ENCODE measurements at places on chromosomes 2 and 18.
A peak's percentile ranks its signal among the peaks of the same experiment; 100 is the strongest.

- no peak for DNase-seq
These were observed 59.4 kb downstream of the HK2 start for GRCh38 chr2:74893332-74893731.

DNA sequence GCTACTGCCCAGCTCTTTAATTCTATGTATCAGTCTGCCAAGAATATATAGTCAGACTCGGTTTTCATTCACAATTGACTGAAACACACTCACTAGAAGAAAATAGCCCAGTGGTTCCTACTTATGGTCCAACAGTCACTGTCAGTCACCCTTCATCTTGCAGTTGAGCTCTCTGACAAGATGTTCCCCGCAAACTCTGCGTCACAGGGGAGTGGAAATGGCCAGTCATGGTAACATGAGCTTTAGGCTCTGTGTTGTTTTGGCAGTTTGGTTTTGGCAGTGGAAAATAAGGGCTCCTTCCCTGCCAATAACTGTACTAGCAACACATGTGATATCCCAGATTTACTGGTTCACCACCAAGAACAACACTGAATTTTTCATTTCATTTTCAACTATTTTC is 122.5 kb downstream of the PRPF40A start:
- no peak for DNase-seq

GRCh38 chr2:68293024-68293423 is 26.7 kb downstream of the CNRIP1 start:
- DNase-seq, result no peak

- DNase-seq, result no peak
These were observed 80.5 kb upstream of the FRZB start for GRCh38 chr2:182946958-182947369.

- no peak for DNase-seq
These were observed 30.3 kb upstream of the B3GNT7 start for GRCh38 chr2:231364961-231365810.

GRCh38 chr18:54950221-54950620 is 9.0 kb downstream of the CCDC68 start:
- DNase-seq, result peak; percentile 23

DNA sequence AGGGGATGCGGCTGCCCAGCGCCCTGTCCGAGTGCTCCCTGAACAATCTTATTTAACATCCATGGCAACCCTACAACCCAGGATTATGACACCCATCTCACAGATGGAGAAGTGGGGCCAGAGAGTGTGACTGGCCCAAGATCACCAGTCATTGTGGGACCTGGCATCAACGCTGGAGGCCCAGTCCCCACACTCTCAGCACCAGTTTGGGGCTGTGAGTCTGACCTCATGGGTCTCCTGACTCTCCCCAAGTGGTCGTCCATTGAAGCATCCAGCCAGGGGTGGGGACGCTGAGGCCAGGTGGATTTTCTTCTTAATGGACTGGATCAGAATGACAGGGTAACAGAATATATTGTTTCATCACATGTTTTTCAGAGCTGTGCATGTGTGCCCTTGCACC is 24.5 kb downstream of the MAL start:
- DNase-seq, result no peak

DNA sequence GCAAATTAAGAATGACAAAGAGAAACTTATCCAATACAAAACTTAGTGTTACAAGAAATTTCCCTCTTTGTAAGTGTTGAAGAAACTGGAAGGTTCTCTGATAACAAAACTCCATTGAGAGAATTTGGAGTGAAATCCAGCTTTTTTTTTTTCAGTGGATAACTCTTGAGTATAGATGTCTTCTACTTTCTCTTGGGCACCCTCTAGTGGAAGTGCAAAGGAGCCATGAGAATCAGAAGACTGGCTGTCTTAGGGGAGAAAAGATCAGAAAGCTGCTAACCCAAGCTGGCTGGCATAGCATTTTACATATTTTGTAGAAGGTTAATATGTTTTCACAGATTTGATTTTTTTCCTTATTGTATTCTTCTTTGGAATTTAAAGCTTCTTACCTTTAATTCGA is 138.8 kb upstream of the SATB2 start:
- no peak for DNase-seq

GRCh38 chr2:120014226-120014980 is 1.5 kb downstream of the EPB41L5 start:
- no peak for DNase-seq

DNA sequence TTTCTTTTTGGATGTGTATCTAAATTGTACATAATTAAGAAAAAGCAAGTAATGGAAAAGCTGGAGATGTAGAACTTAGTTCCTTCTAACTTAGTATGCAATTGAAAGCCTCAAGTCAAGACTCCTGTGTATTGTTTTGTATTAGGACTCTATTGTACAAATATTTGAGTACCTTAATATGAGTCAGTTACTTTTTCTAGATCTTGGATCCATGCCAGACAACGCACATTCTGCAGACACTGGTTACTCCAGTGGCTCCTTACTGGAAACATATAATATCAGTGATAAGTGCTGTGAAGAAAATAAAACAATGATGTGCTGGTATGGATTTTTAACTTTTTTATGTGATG is 1.5 kb downstream of the SLC39A10 start:
- DNase-seq, result no peak

DNA sequence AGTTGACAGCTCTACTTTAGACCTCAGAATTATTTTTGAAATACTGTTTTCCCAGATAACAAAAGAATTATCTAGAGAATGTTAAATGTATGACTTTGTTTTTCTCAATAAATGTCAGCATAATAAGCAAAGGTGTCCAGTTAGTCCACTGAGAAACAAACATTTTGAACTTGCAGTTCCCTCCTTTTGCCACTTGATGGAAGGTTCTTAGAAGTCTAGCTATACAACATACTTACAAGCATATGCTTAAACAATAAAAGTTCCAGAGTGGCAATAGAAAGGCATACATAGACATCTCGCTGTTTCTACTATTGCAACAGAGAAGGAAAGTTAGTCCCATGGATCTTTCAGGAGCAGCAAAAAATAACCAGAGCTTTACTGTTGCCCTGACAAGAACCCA is 11.8 kb downstream of the NDUFA10 start:
- no peak for DNase-seq

GRCh38 chr2:108932736-108933332 is 56.2 kb downstream of the EDAR start:
- no peak for DNase-seq

DNA sequence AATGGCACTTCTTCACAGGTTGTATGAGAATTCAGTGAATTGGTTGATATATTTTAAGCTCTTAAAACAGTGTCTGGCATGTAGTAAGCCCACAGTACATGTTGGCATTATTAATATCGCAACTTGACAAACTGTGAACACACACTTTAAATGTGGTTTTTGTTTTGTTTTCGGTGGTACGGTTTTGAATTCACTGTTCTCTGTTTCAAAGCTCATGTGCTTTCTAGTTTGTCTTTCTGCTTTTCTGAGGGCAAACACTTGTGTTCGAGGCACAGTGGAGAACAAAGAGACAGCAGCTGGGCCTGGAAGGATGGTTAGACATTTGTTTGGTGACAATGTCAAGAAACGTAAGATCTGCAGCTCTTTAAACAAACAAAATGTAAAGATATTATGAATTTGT is 276.5 kb upstream of the MC4R start:
- no peak for DNase-seq

DNA sequence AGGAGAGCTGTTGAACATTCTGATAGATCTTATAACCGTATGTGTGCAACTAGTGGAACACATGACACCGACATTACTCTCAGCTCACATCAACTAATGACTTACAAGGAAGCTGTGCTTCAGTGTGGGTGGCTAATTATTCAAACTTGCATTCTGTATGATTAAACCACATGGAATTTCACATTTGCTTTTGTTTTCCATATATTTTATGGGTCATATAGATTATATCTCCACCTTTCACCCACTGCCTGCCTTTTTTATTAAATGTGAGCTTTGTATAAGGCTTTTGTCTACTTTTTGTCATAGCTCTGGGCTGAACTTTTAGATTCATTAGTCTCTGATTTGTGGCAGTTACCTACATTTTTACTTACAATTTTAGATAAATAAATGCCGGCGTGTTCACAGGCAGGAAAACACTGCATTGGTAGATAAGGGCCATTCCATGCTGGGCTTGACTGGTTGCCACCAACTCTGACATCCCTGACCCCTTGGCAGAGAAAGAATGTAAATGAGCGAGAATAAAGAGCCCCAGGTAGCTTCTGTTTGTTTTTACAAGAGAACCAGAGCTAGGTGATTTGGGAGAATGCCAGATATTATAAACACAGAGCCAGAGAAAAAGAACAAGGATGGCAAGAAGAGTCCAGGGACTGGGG is 35.7 kb downstream of the LYPD6 start:
- DNase-seq, result no peak

- no peak for DNase-seq
These were observed 95.8 kb downstream of the PAX3 start for GRCh38 chr2:222203041-222203440.

DNA sequence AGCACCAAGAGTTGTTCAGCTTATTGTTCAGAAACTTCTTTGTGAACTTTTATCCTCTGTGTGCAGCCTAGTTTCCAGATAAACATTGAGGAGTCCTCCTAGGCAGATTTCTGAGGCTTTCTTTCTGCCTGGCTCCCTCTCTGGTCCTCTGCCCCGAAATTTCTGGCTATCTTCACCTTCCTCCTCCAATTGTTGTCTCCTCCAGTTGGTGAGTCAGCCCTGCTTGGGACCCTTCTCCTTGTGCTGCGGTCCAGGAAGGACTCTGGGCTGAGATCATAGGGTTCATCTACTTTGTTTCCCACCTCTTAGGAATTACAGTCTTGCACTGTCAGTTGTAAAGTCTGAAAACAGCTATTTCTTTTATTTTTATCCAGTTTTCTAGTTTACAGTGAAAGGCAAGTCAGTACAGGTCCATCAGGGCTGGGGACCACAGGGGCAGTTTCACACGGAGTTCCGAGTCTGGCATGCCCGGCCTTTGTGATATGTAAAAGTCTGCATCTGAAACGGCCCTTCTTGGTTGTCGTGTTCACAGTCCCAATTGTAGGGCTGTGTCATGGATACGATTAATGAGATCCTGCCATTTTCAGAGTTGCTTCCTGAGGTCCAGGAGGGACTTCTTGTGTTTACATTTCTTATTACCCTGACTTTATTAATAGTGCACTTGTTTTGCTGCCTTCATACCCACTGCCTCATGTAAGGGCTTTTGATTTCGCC is 100.8 kb downstream of the SMC6 start:
- no peak for DNase-seq

- DNase-seq, result no peak
These were observed 148.4 kb upstream of the CAVIN2 start for GRCh38 chr2:191995285-191995684.

DNA sequence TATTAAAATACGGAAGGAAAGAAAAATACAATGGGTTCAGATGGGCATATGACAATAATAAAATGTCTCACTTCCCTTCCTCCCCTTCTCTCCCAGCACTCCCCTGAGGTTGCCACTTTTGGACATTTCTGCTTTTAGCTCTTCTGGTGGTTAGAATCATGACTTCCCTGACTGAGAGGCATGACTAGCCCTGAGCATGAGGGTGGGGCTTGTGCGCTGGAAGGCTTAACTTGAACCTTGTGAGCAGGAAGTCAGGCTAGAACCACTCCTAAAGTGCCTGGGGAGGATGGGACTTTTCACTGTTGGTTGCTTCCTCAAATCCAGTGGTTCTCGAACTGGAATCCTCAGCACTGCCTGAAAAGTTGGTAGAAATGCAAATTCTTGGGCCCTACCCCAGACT is 19.7 kb upstream of the ARHGAP25 start:
- peak; percentile 78 for DNase-seq

- DNase-seq, result no peak
These were observed 349.0 kb upstream of the PKDCC start for GRCh38 chr2:41698678-41699422.

GRCh38 chr2:144015655-144016245 is 504.2 kb downstream of the ZEB2 start:
- no peak for DNase-seq

GRCh38 chr2:189183170-189183569 is 3.6 kb upstream of the COL5A2 start:
- DNase-seq, result no peak

DNA sequence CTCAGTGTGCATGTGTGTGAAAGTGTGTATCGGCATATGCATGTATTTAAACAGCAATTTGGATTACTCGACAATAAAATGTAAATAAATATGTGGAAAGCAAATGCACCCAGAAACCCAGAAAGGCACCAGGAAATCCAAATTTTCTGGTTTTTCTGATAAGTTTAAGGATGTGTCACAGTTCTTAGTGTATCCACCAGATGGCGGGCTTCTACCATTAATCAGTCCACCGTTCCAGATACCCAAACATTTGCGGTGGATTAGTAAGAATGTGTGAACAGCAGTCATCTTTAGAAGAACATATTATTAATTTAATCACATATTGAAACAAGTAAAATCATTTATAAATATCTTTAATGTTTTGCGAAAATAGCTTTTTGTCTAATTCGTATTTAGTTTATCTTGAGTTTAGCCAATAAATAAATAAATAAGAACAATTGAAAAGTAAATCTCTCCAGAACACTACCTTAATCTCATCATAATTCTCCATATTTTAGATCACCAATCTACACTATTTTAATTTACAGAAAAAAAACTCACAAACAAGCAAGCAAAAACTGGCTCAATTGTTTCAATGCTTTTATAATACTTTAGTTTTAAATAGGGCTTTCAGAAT is 298.9 kb downstream of the DSEL start:
- DNase-seq, result peak; percentile 66

DNA sequence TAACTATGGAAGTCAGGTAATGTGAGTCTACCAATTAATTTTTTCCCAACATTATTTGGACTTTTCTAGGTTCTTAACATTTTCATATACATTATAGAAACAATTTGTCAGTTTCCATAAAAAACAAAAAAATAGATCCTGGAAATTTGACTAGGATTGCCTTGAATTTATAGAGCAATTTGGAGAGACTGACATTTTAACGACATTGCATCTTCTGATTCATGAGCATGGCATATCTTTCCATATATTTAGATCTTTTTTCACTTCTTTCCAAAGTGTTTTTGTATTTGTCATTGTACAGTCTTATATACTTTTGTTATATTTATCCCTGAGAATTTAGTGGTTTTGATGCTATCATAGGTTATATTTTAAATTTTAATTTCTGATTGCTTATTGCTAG is 42.0 kb downstream of the ANKRD12 start:
- no peak for DNase-seq

DNA sequence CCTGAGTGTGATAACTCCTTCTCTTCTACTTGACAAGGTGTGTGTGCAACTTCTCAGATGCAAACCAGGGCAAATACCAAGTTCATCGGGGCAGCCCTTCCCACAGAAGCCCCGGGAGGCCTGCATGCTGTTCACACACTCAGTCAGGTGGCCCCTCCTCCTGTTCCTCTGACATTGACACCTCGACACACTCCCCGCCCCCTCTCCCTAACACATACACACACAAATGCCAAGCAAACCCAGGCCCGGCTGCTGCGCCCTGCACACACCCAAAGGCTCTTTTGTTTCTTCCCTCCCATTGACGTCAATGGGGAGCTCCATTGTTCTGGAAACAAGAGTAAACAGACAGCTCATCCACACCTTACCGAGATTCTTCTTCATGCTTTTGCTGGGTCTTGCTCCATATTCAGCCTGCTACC is 1.7 kb upstream of the PER2 start:
- DNase-seq, result peak; percentile 60

DNA sequence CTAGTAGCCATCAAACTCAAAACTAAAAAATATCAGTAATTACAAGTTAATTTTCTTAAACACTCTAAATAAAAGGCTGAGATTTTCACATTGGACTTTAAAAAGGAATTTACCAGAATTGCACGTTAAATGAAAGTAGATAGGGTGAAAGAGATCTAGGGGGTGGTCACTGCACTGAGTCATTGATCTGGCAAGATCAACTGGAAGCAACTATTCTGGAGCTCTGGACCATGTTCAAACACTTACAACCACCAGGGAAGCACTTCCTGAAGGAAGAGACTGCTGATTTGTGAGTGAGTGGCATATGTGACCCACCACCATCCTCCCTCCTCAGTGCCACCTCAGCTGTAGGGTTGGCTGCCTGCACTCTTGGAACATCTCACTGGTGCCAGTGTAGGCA is 111.8 kb downstream of the UGGT1 start:
- no peak for DNase-seq

Measured in CD4-positive, alpha-beta T cell treated with Interleukin-1 beta for 1 hour (primary cell).